T-cell (primary cell): ENCODE measurements at places on chromosomes 2 and 18.

GRCh38 chr2:88053934-88054781 lies 1.4 kb downstream of the KRCC1 start:
- peak overlapping the region; percentile 86 for H3K27ac ChIP-seq
- H3K4me1 ChIP-seq, result peaks cover 14% of the 10 kb centered on the region
- no peaks in the 10 kb centered on the region for H3K36me3 ChIP-seq
- DNase-seq, result no peak
- H3K4me3 ChIP-seq, result peak overlapping the region; percentile 75

GRCh38 chr18:27541293-27541692 lies 356.2 kb upstream of the CHST9 start:
- no peak overlapping the region for H3K27ac ChIP-seq
- H3K4me1 ChIP-seq, result no peaks in the 10 kb centered on the region
- H3K27me3 ChIP-seq, result no peaks in the 10 kb centered on the region
- H3K36me3 ChIP-seq, result no peaks in the 10 kb centered on the region
- H3K4me3 ChIP-seq, result no peak overlapping the region

GRCh38 chr2:88896971-88897370 lies 205.5 kb downstream of the RPIA start:
- no peaks in the 10 kb centered on the region for H3K36me3 ChIP-seq
- no peak for DNase-seq
- no peak overlapping the region for H3K4me3 ChIP-seq
- H3K27ac ChIP-seq, result no peak overlapping the region

DNA sequence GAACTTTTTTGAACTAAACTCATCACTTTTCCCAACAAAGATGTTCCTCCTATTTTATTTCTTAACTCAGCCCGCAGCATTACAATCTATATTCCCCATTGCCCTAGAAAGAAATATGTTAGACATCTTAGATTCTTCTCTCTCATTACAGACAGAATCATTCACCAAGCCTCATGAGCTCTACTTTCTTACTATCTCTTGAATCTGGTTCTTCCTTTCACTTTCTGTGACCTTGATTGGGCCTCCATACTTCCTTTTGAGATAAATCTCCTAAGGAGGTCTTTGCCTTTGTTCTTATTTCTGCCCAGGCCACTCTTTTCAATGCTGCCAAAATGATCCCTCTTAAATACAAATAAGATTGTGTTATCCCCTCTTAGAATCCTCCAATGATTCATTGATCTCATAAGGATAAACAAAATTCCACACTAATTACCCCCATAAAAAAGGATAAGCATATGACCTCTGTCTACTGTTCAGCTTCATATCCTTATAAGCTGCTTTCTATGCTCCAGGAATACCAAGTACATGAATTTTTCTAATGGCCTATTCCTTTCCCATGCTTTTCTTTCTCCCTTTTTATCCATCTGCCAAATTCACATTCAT lies 400.0 kb downstream of the ARHGAP15 start:
- H3K27me3 ChIP-seq, result no peaks in the 10 kb centered on the region
- peaks cover 5% of the 10 kb centered on the region for H3K36me3 ChIP-seq
- no peak overlapping the region for H3K27ac ChIP-seq
- no peak for DNase-seq

DNA sequence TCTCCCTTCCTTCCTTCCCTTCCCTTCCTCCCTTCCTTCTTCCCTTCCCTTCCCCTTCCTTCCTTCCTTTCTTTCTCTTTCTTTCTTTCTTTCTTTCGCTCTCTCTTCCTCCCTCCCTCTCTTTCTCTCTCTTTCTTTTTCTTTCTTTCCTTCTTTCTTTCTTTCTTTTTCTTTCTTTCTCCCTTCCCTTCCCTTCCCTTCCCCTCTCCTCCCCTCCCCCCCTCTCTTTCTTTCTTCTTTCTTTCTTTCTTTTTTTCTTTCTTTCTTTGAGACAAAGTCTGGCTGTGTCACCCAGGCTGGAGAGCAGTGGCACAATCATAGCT lies 34.8 kb downstream of the GATA6 start:
- H3K27ac ChIP-seq, result no peak overlapping the region
- H3K27me3 ChIP-seq, result peaks cover 6% of the 10 kb centered on the region
- H3K36me3 ChIP-seq, result no peaks in the 10 kb centered on the region
- no peak for DNase-seq
- no peaks in the 10 kb centered on the region for H3K4me1 ChIP-seq

DNA sequence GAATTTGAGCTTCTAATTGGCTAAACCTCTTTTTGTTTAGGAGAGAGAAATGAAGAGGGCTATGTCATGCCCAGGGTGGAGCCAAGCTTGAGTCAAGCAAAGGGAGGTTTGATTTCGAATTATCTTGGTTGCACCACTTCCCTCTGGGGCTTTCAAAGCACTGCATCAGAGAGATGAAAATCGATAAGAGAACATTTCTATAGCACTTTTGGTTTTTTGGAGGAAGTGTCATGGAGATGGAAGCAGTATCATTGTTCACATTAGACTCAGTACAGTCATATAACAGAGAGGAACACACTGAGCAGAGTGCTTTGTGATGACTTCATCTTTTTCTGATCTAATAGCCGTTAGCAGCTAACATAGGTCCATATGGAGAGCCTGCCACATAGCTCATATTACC lies 120.3 kb upstream of the UXS1 start:
- H3K27ac ChIP-seq, result no peak overlapping the region
- H3K4me1 ChIP-seq, result no peaks in the 10 kb centered on the region
- no peaks in the 10 kb centered on the region for H3K27me3 ChIP-seq
- no peaks in the 10 kb centered on the region for H3K36me3 ChIP-seq
- DNase-seq, result no peak

GRCh38 chr2:226187156-226187555 lies 612.5 kb downstream of the IRS1 start:
- H3K27ac ChIP-seq, result no peak overlapping the region
- H3K36me3 ChIP-seq, result no peaks in the 10 kb centered on the region
- H3K27me3 ChIP-seq, result peaks cover 3% of the 10 kb centered on the region
- no peaks in the 10 kb centered on the region for H3K4me1 ChIP-seq
- no peak overlapping the region for H3K4me3 ChIP-seq
- DNase-seq, result no peak

DNA sequence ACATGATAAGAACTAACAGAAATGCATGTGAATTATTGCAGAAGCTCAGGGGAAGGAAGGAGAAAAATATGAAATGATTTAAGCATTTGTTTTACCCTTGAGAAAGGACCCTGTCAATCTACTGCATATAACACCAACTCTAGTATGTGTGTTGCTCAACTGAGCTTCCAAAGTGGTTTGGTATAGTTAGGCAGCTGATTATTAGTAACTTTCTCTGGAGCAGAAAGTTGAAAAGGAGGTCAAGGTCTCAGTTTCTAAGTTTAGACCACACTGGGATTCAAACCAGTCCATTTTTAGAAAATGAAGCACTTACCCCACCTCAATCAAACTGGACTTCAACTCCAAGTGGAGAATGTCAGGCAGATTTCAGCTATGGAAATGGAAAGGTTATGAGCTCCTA lies 123.3 kb upstream of the CDC42EP3 start:
- no peaks in the 10 kb centered on the region for H3K36me3 ChIP-seq
- no peak overlapping the region for H3K4me3 ChIP-seq
- DNase-seq, result no peak
- H3K4me1 ChIP-seq, result no peaks in the 10 kb centered on the region
- H3K27me3 ChIP-seq, result no peaks in the 10 kb centered on the region
- no peak overlapping the region for H3K27ac ChIP-seq
